Stimulated activated CD8-positive, alpha-beta memory T cell treated with anti-CD3 and anti-CD28 coated beads, Interleukin-4, amount 100 ng/mL, for 4 hours (primary cell): ENCODE measurements at places on chromosomes 11 and 22.
A peak's percentile ranks its signal among the peaks of the same experiment; 100 is the strongest.

DNA sequence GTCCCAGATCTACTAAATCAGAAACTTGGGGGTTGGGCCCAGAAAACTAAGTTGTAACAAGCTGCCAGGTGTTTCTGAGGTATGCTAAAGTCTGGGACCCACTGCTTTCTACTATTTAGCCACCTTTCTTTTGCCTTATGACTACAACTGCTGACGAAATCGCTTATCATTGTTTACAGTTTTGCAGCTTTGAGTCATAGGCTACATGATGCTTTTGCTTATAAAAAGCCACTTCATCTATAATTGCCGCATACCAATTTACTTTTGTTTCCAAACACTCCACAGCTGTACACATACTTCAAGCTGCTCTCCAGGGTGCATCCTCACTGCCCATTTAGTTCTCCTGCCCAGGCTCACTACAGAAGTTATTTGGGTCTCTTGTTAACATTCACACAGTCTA is 144.7 kb downstream of the ENTHD1 start:
- no peak for DNase-seq

- peak; percentile 28 for DNase-seq
Measured at GRCh38 chr11:44775366-44775984, 48.7 kb downstream of the TSPAN18 start.

GRCh38 chr11:116517077-116517476 is 255.7 kb downstream of the BUD13 start:
- DNase-seq: no peak

DNA sequence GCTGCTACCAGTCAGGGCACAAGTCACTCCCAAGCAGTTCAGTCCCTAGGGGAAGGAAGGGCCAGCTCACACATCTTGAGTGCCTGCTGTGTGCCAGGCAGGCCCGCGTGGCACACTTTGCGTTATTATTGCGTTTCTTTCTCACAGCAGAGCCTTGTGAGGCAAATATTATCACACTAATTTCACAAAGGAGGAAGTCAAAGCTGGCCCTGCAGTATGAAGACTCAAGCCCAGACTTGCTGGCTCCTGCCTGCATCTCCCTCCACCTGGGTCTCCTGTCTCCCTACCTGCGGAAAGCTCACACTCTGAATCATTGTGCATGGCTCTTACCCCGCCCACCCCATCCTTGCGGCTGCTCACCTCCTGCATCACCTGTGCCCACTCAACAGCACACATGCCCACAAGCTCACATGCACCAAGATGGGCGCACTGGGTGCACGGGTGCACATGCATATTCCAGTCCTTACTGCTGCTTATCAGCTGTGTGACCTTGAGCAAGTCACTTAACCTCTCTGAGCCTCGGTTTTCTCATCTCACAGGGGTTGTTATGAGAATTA is 31.7 kb upstream of the P2RY2 start:
- no peak for DNase-seq

DNA sequence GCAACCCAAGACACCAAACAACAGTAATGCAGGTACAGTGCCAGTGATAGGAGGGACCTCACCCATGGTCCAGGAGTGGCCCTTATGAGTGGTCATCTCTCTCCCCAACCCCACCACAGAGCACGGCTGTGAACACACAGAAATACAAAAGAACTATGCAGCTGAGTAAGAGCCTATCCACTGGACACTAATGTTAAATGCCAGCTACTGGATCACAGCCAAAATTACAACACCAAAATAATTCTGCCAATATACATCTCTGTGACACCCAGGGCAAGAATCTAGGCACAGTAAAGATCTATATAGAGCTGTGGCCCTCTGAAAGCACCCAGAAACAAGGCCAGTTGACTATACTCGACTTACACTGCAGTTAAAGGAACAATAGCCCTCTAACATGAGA is 22.8 kb upstream of the GPR83 start:
- DNase-seq: no peak

GRCh38 chr22:19086896-19087295 is 35.3 kb downstream of the DGCR2 start:
- DNase-seq: no peak

- no peak for DNase-seq
Measured at GRCh38 chr11:88202498-88202897, 27.3 kb upstream of the RAB38 start.

GRCh38 chr11:18853086-18853720 is 61.6 kb upstream of the PTPN5 start:
- DNase-seq: no peak

- DNase-seq: peak; percentile 47
Measured at GRCh38 chr22:39003165-39003638, 10.9 kb upstream of the APOBEC3C start.

DNA sequence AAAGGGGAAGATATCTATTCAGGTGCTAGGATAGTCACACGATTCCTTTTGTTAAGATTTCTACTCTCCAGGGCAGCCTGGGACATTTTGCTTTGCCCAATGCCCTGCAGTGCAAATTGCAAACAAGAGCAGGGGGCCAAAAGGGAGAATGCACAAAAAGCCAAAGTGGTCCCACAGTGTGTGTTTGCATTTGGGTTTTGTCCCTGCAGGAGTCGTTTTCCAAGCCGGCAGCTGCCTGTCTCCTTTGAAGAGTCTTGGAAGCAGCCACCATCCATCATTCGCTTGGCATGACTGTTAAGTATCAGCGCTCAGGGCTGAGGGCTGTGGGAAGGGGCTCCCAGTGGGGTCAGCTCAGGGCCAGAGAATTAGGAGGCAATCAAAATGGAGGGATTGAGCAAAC is 184.7 kb downstream of the MIAT start:
- no peak for DNase-seq

- DNase-seq: no peak
Measured at GRCh38 chr22:32623943-32624342, 149.3 kb downstream of the FBXO7 start.

GRCh38 chr11:67522844-67523555 is at the start of gene CABP2:
CABP2 (minus strand) TSS chr11:67523446; CDS start chr11:67523326, 120 bp downstream.
- DNase-seq: no peak

GRCh38 chr22:46390652-46391301 is 55.3 kb downstream of the TRMU start:
- no peak for DNase-seq

DNA sequence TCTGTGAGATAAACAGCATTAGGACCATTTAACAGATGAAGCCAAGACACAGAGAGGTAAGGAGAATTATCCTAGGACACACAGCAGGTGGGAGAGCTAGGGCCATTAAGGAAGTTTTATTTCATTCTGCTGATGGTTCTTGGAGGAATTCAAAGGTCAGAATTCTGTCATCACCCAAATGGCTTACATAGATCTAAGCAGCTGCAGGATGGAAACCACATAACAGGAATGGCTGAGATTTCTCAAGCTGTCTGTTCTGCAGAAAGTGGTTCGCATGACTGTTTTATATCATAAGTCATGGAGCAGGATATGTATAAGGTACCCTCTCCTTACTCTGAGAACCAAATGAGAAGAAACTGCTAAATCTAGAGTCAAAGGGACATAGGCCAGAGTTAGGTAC is 163.2 kb upstream of the NARS2 start:
- no peak for DNase-seq

- no peak for DNase-seq
Measured at GRCh38 chr11:126318574-126319373, 14.9 kb downstream of the DCPS start.

- DNase-seq: no peak
Measured at GRCh38 chr22:44382116-44383038, 69.6 kb upstream of the SHISAL1 start.

DNA sequence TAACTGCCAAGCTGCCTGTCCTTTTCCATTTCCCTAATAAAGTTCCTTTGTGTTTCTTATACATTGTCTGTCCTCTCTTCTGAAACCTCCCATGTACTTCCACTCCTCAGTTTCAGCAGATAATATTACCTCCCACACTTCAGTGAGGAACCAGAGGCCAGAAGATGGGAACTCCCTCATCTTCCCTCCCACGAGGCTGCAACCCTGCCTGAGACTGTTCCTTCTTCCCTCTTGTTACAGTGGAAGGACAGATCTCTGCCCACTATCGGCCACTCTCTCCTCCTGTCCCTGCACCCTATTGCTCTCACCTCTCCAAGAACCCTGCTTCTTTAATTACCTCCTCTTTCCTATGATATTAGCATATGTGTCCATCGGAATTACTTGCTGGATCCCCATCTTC is 38.1 kb upstream of the SWAP70 start:
- DNase-seq: no peak

GRCh38 chr11:81098471-81098870 is 1635.2 kb downstream of the FAM181B start:
- no peak for DNase-seq

GRCh38 chr11:64643256-64643881 is 52.3 kb downstream of the SLC22A12 start:
- DNase-seq: no peak

- no peak for DNase-seq
Measured at GRCh38 chr11:47516155-47516554, 36.8 kb downstream of the CELF1 start.

DNA sequence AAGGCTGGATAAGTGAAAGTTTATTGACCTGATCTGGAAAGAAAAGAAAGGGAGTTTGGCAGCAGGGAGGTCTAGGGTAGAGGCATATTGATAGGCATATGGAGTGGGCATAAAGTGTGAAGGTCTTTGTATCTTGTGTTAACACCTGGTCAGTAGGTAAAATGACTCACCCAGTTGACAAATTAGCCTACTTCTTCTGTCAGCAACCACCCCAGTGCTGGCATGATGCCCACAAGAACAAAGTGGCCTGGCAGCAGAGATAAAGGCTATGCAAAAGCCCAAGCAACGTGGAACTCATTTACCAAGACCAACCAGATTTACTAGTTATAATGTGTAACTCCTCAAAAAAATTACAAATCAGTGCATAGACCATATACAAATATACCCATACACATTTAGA is 4.9 kb downstream of the OR10A3 start:
- no peak for DNase-seq

- no peak for DNase-seq
Measured at GRCh38 chr11:115083144-115083806, 404.9 kb downstream of the NXPE2 start.

GRCh38 chr11:99773646-99774045 is 752.9 kb downstream of the CNTN5 start:
- DNase-seq: no peak

DNA sequence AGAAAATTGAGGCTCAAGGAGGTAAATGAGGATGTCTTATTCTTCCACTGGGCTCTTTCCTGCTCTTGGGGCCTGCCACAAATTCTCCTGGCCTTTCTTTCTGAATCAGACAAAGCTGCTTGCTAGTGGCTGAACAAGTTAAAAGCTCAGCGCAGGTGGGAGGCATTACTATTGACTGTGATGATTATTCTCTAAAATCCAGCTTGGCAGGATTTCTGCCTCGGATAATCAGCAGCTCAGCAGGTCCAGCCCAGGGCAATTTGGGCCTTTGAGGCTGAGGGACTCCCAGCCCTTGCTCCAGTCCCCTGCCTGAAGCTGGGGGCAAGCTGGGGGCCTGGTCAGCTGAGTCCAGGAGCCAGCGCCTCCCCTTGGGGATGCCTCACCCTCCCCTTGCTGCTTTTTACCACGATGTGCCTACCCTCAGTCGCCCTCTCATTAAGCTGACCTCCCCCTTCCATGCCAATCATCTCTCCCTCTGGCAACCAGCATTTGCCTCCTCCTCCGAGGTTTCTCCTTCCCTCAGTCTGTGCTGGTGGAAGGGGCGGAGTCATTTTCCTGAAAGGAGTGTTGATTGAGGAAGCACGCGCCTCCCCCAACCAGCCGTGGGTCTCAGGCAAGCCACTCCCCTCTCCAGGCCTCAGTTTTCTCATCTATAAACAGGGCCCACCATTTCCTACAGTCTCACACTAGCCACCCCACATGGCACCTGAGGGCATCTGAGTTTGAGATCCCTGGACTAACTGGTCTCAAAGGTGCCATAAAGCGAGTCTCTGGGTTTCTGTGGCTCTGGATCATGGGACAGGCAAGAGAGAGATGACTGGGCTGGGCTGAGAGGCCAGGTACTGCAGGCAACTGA is 60.6 kb upstream of the PRDM11 start:
- no peak for DNase-seq

DNA sequence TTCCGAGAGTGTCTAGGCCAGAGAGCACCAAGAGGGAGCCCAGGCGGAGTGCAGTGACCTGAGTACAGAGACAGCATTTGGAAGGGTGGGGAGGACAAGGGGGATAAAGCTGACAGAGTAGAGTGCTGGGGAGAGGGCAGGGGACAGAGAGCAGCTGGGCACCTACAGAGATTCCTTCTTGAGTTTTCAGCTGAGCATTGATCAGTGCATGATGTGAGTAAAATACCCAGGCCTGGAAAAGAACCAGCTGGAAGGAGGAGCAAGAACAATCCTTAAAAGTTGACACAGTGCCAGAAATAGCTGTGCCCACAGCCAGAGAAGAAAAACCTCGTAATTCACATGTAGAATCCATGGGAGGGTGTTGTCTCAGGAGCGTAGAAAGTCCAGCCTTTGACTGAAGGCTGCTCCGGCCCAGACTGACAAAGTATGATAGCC is 33.9 kb upstream of the PANX2 start:
- no peak for DNase-seq

- DNase-seq: no peak
Measured at GRCh38 chr11:13762718-13763117, 94.2 kb downstream of the FAR1 start.

DNA sequence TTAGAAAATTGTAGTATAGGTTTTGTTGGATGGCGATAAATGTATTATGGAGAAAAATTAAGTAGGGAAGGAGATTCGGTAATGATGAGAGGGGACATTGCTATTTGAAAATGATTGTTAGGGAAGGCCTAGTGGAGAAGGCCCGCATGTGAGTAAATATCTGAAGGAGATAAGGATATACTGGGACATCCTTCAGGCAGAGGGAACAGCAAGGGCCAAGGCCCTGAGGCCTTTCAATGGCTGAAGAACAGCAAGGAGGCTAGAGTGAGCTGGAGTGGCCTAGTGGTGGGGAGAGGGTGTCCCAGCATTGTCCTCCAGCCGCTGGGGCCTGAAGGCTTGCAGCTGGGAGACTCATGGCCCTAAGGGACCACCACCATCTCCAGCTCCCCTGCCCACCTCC is 23.2 kb upstream of the ARRB1 start:
- no peak for DNase-seq

DNA sequence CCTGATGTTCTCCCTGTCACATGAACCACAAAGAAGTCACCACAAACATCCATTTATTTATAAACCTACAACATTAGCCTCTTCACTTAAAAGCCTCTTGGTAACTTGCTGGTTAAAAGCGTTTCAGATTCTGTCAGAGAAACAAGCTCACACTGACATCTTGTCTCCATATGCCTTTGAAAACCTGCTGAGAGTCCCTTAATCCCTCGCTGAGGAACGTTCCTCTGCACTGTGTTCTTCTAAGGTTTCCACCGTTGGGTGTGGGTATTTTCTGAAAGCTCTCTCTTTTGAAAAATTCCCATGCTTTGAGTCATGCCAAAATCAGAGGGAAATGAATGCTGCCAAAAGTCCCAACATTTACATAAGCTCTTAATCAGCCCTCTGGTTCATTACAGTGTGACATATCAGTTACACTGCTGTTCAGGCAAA is 149.8 kb downstream of the CCDC34 start:
- DNase-seq: no peak

- DNase-seq: no peak
Measured at GRCh38 chr11:83639995-83640758, 354.0 kb upstream of the CCDC90B start.
